ENCODE measurements at places on chromosomes 12 and 14.

DNA sequence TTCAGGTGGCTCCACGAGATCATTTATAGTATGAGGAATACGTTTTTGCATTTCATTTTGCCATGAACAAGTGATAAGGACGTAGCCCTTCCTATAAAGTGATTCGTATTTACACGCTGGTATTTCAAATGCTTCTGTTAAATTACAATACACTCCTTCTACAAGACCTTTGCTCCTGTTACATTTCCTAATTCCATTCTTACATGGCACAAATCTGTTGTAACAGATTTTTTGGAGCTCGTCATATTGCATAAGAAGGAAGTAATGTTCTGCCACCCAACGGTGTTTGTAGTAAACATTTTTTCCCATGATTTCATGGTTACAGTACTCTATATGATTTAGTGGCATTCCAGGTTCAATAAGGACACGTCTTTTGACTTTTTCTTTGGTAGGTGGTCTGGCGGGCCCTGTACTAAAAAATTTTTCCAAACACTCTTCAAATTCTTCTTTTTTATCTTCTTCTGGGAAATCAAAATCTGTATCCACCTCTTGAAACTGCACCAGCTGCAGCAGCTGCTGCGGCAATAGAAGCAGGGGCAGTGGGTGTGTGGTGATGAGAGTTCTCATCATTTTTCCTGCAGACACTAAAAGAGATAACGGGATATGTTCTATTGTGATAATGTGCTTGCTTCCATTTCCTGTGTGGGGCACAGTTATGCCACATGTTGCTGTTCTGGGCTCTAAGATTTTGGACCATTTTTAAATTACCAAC is 4.2 kb downstream of the RNASE9 start:
- no peak for DNase-seq

- no peak for DNase-seq
These were observed 2.9 kb downstream of the PPM1A start for GRCh38 chr14:60251877-60252276.

DNA sequence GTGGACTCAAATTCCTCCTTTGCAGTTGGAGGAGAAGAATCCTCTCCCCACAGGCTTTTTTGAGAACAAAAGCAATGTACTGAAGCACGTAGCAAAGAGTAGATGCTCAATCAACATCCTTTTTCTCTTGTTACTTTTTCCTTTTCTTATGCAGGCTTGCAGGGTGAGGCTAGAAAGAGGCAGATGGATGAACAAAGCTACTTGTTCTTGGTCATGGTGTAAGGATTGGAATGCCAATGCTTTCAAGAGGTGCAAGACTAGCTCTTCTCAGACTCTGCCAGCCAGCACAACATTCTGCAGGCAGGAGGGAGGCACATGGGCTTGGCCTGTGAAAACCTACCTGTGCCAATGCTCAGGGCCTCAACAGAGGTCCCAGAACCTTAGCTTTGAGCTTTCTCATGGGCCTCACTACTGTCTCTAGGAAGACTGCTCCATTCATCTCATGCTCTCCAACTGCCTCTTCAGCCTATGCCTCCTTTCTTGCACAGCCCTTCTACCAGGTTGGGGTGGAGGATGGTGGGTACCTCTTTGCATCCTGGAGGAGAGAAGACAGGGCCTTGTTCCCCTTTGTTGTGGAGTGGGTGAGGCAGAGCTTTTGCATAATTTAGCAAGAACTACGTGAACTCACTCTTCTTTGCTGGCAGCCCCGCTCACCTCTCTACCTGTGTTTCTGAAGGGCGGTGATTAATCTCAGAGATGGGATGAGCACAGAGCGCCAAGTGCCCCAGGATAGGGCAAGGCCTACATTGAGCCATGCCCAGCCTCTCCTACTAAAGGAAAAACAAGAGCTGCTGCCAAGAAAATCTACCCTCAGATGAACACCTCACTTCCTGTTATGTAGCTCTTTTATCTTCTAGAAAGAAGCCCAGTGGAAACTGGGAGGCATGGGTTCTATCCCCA is 1119.7 kb downstream of the VRK1 start:
- DNase-seq: no peak

DNA sequence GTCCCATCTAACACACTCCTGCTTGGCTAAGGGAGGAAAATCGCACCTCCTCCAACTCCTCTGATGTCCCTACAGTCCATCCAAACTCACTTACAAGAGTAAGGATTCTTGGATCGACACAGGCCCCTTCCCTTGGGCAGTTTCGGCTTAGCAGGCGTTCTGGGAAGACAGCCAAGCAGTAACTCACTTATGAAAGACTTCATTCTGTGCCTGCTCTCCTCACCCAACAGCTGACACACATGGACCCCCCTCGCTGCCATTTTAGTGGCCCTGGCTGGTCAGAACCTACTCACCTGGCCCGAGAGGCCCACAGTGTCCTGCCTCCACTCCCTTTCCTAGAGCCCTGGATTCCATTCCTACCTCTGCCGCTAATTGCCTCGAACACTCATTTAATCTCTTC is 52.3 kb upstream of the BCL2L14 start:
- no peak for DNase-seq

DNA sequence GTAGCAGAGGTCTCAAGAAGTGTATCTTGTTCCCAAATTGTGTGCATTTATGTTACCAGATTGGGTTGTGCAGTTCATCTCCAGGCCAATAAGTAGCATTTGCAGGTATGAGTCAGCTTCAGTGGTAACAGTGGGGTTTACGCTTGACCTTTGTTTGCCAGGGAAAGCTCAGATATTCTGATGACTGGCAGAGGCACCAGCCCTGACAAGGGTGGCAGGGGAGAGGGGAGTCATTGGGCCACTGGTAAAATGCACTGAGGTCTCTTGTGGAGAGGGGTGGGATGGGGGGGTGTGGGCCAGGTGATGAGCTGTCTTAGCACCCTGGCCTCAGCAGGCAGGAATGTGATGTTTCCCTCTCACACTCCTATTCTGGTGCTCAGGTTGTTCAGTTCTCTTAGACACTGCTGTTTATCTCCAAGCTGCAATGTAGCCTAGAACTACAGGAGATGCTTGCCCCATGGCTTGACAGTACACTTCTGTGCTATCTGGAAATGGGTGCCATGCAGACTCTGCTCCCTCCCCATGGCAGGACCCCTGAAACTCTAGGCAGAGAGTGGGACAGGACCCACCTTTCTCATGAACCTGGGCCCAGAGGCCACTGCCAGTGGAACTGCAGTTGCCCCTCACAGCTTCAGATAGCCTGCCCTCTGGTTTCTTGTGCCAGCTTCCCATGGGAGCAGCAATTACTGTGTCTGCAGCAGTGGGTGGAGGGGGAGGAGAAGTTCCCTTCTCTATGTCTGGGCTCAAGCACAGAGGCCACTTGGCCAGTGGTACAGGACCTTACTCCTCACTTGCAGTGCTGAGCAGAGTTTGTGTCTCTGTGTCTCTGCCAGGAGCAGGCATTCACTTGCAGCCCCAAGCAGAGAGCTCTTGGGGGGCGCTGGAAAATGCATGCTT is 31.9 kb downstream of the USP15 start:
- no peak for DNase-seq

GRCh38 chr12:47804171-47804570 is 15.5 kb downstream of the HDAC7 start:
- DNase-seq: no peak

DNA sequence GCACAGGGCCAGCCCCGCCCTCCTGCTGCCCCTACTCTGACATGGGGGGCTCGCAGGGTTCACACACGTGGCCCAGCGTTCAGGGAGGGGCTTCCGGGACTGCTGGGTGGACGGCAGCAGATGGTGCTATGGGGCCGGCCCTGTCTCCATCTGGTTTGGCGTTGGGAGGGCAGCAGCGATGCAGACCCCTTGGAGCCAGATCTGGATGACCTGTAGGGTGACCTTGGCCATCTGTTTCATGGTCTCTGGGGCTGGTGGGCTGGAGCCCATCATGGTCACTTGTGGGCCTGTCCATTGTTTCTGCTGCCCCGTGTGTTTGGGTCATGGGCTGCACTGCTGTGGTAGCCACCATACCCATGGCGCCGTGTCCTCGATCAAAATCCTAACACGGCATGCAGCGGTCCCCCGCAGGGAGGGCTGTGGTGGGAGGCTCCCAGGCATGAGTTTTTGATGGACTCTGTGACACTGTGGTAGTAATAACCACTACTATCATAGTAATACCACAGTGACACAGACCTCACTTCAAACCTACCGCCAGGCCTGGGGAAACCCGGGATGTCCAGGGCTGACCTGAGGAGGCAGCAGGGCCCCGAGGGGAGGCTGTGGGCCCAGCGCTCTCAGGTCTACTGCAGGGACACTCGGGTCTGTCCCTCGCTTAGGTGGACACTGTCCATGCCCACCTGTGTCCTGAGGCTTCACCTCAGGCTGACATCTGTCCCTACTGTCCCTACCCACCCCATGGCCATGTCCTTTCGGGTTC is 359.4 kb downstream of the TMEM121 start:
- no peak for DNase-seq

- no peak for DNase-seq
These were observed 264.3 kb downstream of the PRKD1 start for GRCh38 chr14:29663281-29663801.

- DNase-seq: no peak
These were observed 7.4 kb upstream of the KTN1 start for GRCh38 chr14:55572578-55572977.

DNA sequence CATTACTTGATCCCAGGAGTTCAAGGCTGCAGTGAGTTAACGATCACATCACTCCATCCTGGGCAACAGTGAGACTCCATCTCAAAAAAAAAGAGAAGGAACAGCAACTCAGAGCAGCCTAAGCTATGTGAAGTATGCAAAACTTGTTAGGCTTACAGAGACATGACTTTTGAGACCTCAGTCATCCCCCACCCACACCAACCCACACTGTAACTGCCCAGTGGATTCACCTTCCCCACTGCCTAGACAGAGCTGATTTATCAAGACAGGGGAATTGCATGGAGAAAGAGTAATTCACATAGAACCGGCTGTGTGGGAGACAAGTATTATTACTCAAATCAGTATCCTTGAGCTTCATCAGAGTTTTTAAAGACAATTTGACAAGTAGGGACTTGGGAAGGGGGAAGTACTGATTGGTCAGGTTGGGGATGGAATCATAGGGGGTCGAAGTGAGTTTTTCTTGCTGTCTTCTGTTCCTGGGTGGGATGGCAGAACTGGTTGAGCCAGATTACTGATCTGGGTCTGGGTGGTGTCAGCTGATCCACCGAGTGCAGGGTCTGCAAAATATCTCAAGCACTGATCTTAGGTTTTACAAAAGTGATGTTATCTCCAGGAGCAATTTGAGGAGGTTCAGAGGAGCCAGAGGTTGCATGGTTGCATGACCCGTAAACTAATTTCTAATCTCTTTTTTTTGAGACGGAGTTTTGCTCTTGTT is 6.2 kb upstream of the WDR89 start:
- DNase-seq: no peak

GRCh38 chr14:53621433-53621832 is 335.2 kb downstream of the BMP4 start:
- no peak for DNase-seq

- no peak for DNase-seq
These were observed 51.2 kb upstream of the NOS1 start for GRCh38 chr12:117412465-117413188.

- no peak for DNase-seq
These were observed 28.1 kb downstream of the GIT2 start for GRCh38 chr12:109968032-109968420.

DNA sequence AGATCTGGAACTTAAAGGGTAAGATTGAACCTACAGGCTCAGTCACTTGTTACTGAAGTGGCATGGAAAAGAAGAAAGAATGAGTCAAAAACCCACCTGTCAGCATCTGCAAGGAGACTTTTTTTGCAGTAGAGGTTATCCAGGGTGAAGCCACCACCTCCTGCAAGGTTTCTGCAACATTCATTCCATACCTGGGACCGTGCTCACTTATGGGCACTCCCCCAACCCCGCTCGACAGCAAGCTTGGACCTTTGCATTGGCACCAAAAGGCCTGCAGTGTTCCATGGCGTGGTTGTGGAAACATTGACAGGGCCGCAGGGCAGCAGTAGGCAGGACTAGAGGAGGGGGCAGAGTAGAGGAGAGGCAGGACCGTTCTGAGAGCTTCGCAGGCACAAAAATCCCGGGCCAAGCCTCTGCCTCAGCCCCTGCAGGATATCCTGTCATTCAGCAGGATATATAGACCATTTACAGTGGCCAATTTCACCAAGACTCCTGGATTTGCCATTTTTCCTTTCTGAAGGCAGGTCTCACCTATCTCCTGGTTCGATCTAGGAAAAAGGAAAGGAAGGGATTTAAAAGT is at the start of gene STAB2:
STAB2 (plus strand) TSS at position 483 of the 580 bp plus-strand sequence. CDS start 204 bp downstream, outside the sequence.
- no peak for DNase-seq

DNA sequence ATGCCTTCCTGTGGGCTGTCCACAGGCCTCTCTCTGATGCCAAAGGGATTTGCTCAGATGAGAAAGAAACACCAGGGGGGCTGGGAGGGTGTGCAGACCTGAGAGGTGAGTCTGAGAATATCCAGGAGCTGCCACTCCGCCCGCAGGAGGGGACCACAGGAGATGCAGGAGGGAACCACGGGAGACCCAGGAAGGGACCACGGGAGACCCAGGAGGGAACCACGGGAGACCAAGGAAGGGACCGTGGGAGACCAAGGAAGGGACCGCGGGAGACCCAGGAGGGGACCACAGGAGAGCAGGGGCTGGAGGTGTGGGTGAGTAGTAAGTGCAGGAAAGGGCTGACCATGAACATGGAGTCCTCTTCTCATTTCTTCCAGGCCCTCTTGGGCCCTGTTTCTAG is 74.6 kb upstream of the SFSWAP start:
- no peak for DNase-seq

DNA sequence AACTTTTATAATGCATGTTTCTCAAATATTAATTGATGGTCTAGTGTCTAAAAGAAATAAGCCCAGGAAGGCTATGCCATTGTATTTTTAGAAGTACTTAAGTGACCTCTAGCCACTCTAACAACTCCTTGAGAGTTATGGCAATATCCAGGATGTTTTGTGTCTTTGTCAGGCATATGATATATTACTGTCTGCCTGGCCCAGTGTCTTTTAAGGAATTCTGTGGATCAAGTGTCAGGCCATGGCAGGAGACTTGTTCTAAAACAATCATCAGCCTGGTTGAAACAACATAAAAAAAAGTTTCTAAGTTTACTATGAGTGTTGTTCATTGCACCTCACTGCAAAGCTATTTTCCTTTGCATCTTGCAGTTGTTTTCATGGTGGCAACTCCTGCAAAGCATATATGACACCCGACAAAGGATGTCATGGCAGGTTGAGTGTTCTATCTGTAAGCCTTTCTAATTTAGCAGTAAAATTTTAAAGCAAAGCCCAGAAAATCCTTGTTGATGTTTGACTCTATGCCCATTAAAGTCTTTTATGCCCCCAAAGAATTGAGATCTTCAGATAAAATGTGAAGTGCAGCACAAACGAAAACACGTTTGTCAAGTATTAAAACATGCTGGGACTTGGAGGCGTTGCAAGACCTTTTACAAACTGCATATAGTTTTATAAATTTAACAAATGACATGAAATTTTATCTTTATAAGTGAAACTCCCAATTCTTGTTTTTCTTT is 89.5 kb upstream of the SLC38A2 start:
- DNase-seq: no peak

DNA sequence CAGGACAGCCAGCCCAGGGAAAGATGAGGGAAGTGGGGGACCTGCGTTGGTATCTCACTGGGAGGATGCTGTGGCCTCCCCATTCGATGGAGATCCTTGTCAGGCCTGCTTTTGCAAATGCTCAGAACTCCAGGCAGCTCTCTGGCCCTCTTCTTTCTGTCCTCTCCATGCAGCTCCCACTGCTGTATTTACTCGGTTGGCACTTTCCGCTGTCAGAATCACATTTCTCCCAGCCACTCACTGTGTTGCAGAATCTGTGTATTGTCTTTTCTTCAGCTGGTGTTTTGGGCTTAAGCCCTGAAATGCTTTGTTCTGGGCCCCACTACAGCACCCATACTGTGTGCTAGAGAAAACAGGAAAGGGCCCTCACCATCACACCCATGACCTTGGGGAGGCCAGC is 401.1 kb downstream of the RGS6 start:
- DNase-seq: no peak

GRCh38 chr12:126727218-126728075 is 1539.5 kb upstream of the TMEM132C start:
- no peak for DNase-seq

All from stimulated activated CD8-positive, alpha-beta memory T cell treated with anti-CD3 and anti-CD28 coated beads, Interleukin-12 subunit alpha, Interleukin-12 subunit beta, amount 100 ng/mL, for 4 hours (primary cell).